ENCODE measurements at places on chromosomes 7 and 10.

GRCh38 chr7:132577206-132578049, 1.2 kb upstream of the PLXNA4 start:
- peak; percentile 51 for DNase-seq

GRCh38 chr7:7104971-7105370, 77.4 kb upstream of the C1GALT1 start:
- DNase-seq, result no peak

DNA sequence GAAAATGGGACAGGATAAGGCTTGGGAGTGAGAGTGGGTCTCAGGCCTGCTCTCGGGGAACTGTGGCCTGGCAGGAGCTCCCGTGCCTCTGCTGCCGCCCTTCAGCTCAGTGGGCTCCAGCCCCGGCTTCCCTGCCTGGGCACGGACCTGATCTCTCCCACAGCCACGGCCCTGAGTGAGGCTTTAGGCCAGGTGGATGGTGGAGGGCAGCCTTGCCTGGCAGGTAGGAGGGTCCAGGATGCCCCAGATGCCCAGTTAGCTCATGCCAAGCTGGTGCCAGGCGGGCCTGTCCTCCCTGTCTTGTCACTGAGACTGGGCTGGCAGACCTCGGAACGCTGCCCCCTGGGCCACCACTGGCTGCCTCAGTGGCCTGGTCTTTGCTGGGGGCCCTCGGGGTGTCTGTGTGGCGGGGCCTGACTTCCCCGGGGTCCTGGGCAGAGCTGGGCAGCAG, 116.6 kb downstream of the INPP5A start:
- no peak for DNase-seq

GRCh38 chr7:191981-192649, at the start of gene FAM20C:
Gene FAM20C, plus strand, starts transcription at chr7:192571. Its CDS starts 629 bp downstream, at chr7:193200.
- DNase-seq, result peak; percentile 95

DNA sequence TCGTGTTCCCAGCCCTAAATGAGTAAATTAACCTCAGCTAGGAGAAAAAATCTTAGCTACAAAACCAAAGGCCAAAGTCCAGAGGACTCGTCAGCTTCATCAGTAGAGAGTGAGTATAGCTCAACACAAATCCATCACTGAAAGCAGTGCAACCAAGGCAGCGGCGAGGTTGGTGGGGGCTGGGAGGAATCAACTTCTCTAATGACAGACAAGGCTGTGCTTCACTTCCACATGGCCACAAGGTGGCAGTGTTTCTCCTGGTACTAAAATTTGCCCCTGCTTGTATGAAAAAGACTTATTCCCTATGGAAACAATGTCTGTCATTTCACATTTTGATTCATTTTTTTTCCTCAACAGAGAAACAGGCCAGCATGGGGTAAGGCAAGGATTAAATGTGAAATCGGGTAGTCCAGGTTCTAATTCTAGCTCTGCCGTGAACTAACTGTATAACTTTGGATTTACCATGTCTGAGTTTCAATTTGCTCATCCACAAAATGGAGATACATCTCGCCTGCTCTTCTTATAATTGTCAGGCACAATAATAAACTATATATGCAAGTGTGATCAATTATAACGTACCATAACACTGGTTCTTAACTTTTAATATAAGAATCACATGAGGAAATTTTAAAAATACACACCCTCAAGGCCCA, 39.3 kb downstream of the FAS start:
- peak; percentile 7 for DNase-seq

- DNase-seq, result no peak
Observed at GRCh38 chr7:49639068-49639593, 134.3 kb upstream of the VWC2 start.

DNA sequence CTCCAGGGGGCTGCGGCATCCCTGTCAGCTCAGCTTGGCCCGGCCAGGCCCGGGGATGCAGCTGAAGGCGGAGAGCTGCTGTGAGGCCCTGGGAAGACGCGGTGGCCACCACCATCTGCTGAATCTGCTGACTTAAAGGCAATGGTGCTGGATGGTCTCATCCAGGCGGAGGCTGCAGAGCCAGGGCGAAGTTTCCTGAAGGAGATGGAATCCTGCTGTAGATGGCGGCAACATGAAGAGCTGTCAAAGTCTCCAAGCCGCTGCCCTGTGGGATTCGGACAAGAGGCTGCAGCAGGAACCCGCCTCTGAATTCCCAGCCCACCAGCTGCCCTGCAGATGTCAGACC, 200.1 kb downstream of the PTPRN2 start:
- DNase-seq, result no peak

GRCh38 chr7:4655311-4655710, 26.8 kb upstream of the FOXK1 start:
- DNase-seq, result no peak

DNA sequence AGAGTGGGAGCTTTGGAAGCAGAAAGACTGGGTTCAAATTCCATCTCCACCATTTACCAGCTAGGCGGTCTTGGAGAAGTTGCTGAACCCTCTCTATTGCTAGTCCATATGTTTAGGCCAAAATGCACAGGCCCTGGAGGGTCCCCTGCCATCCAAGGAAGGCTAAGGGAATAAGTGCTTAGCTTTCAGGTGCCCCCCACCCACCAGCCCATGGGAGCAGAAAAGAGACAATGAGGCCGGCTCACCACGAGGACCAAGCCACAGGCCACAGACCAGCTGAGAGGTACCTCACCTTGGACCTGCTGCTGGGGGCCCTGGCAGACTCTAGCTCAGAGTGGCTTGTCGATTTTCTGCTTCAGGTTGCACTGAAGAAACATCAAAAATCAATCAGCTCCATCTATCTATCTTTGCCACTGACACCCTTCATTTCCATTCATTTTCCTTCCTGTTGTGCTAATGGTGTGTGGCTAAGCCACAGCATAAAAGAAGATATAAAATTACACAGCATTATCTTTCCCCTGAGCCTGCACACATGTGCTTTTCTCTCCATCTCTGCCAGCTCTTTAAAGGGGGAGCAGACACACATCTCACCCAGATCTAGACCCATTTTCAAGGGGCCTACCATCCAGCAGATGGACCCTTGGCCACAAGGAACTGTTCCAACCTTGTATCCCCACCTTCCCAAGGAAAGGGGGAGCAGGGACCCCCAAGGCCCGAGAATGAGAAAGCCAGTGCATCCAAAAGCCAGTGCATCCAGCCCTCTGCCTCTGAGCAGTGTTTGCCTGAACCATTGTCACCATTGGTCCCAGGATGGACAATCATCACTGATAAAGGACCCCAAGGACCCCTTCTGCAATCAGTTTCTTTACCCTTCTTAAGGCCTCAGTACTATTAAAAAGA, 65.4 kb downstream of the GRID1 start:
- no peak for DNase-seq

GRCh38 chr7:84735677-84736076, 451.2 kb downstream of the SEMA3D start:
- DNase-seq, result no peak

DNA sequence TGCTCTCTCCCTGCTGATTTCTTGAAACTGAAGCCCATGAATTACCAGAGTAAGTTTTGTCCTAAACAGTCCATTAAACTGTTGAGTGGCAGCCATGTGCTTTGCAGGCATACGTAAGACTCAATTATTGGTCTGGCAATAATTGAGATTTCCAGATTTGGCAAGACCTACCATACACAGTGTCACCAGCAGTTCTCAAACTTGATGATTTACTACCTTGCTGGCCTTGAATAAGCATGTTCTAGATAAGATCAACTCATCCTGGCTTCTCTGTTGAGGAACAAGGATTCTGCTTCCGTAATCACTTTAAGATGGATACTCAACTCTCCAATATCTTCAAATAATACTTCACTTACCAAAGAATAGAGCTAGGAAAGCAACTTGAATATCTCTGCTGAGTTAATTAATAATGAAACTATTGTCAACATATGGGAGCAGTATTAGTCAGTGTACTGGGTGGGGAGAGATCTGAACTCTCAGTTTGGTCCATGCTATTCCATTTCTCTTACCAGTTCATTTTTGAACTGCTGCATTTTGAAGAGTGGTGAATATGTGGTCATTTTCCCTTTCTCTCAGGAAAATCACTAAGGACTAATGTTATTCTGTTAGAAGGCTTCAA, 181.4 kb downstream of the IPMK start:
- DNase-seq, result no peak

Measured in C1 segment of cervical spinal cord (tissue), 14 donors.